Central memory CD8-positive, alpha-beta T cell (primary cell): ENCODE measurements at places on chromosomes 3 and 15.

DNA sequence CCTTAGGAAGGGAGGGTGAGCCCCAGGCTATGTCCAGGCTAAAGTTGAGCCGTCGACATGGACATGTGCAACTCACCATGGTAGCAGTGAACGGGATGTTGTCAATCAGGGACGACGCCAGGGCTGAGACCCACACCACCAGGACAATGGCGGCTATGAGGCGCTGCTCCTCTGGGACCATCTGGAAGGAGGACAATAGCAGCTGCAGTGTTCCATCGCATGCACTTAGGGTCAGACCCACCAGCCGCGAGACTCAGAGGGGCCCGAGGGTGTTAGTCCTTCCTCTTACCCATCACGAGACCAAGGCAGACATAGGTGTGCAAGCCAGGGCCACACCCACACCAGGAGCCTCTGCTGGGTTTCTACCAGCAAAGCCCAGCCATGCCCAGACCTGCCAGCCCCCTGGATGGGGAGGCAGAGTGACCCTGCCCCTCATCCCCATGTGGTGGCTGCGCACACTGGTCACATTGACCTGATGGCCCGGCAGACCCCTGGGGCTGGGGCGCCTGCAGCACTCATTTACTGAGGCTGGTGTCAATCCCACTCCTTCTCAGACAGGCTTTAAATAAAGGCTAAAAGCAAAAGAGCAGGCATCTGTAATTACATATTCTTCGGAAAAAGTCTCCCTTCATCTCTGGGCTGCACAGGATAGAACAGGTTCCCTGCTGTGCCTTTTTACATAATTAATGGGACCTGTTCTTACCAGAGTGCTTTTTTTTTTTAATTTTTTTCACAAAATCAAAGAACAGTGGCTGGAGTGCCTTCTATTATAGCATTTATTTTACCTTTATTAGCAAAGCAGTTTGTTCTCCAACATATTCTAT is 227.8 kb downstream of the OCA2 start:
- H3K36me3 ChIP-seq: no peaks in the 10 kb centered on the region
- H3K4me3 ChIP-seq: no peak overlapping the region
- DNase-seq: no peak
- no peaks in the 10 kb centered on the region for H3K27me3 ChIP-seq
- H3K4me1 ChIP-seq: no peaks in the 10 kb centered on the region
- no peak overlapping the region for H3K27ac ChIP-seq

- no peaks in the 10 kb centered on the region for H3K27me3 ChIP-seq
- H3K4me1 ChIP-seq: peaks cover 20% of the 10 kb centered on the region
- DNase-seq: no peak
- H3K36me3 ChIP-seq: peaks cover 28% of the 10 kb centered on the region
- no peak overlapping the region for H3K4me3 ChIP-seq
- H3K27ac ChIP-seq: no peak overlapping the region
Measured at GRCh38 chr3:131470377-131470776, 32.4 kb downstream of the MRPL3 start.

GRCh38 chr3:39788128-39788883 is 21.1 kb upstream of the MYRIP start:
- DNase-seq: no peak
- no peaks in the 10 kb centered on the region for H3K4me1 ChIP-seq
- no peak overlapping the region for H3K4me3 ChIP-seq
- peaks cover 2% of the 10 kb centered on the region for H3K36me3 ChIP-seq
- H3K27me3 ChIP-seq: peaks cover 8% of the 10 kb centered on the region

GRCh38 chr15:99909592-99910295 is 176.5 kb upstream of the LYSMD4 start:
- H3K27ac ChIP-seq: no peak overlapping the region
- H3K4me1 ChIP-seq: no peaks in the 10 kb centered on the region
- peaks cover 16% of the 10 kb centered on the region for H3K27me3 ChIP-seq
- no peaks in the 10 kb centered on the region for H3K36me3 ChIP-seq
- DNase-seq: no peak

GRCh38 chr15:80404057-80404760 is at the start of gene ARNT2:
TSS of gene ARNT2 (plus strand) at chr15:80404382. CDS start at chr15:80404516, 134 bp downstream.
- no peaks in the 10 kb centered on the region for H3K36me3 ChIP-seq
- H3K4me1 ChIP-seq: no peaks in the 10 kb centered on the region
- H3K27me3 ChIP-seq: peaks cover 80% of the 10 kb centered on the region
- H3K4me3 ChIP-seq: peak within 1 kb of the TSS; percentile 8
- DNase-seq: no peak

- no peak overlapping the region for H3K4me3 ChIP-seq
- H3K36me3 ChIP-seq: peaks cover 3% of the 10 kb centered on the region
- no peak overlapping the region for H3K27ac ChIP-seq
Measured at GRCh38 chr3:141710888-141711616, 27.0 kb upstream of the RNF7 start.

- H3K27ac ChIP-seq: peak overlapping the region; percentile 11
- no peak overlapping the region for H3K4me3 ChIP-seq
- peaks cover 18% of the 10 kb centered on the region for H3K4me1 ChIP-seq
- DNase-seq: no peak
Measured at GRCh38 chr3:125220727-125221429, 8.3 kb upstream of the SLC12A8 start.

DNA sequence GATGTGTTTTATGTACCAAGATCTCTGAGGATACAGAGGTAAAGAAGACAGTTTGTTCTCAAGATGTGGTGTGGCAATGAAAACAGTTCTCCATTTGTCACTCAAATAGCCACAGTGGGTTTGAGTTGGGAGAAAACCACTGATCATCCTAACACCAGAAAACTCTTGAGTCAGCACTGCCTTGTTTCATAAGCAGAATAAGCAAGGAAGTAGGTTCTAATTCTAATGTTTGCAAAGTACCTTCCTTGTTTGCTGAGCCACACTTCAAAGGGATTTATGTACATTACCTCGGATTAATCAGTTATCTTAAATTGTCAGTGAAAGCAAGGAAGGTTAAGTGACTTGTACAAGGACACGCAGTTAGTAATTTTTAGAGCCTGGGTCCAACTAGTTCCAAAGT is 107.8 kb upstream of the BOC start:
- no peak for DNase-seq
- no peak overlapping the region for H3K4me3 ChIP-seq
- H3K4me1 ChIP-seq: no peaks in the 10 kb centered on the region
- no peaks in the 10 kb centered on the region for H3K27me3 ChIP-seq

DNA sequence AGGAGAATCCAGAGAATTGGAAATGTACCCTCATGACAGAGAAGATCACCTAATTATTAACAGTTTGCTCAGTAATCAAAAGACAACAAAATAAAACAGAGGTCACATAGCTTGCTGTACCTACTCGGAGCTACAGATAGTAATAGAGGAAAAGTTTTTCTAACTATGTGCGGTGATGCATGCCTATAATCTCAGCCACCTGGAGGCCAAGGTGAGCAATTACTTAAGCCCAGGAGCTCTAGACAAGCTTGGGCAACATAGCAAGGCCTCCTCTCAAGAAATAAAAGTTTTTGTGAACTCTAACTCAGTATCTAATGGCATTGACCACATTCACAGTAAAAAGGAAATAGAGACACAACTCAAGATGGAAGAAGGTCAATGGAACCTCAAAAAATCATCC is 243.6 kb downstream of the ATP8B4 start:
- H3K4me3 ChIP-seq: no peak overlapping the region
- H3K27ac ChIP-seq: no peak overlapping the region
- DNase-seq: no peak

- H3K27ac ChIP-seq: no peak overlapping the region
- H3K27me3 ChIP-seq: peaks cover 66% of the 10 kb centered on the region
Measured at GRCh38 chr15:78429477-78429876, 8.5 kb upstream of the IREB2 start.
